Stimulated activated CD8-positive, alpha-beta memory T cell treated with anti-CD3 and anti-CD28 coated beads, Interleukin-4, amount 100 ng/mL, for 1 hour (primary cell): ENCODE measurements at places on chromosomes 1 and 21.

DNA sequence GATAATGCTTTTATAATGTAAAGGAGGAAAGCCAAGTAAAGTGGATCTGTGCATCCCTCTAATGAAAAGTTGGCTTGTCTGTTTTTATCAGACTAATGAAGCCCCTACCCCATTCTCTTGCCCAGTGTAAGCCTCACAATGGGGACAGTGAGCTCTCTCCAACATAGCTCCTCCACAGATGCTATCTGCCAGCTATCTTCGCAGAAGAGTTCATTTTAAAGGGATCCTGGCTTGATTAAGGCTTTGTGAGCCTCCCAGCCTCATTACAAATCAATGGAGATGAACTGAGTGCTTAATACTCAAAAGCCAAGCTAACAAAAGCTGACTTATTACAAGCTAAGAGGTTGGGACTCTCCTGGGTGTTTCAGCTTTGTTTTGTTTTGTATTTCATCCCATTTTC is 514.7 kb downstream of the NUF2 start:
- DNase-seq = no peak

GRCh38 chr21:46156678-46157077 is 1.3 kb upstream of the FTCD start:
- no peak for DNase-seq

- no peak for DNase-seq
These were observed 5.1 kb downstream of the IFFO2 start for GRCh38 chr1:18951416-18951815.

DNA sequence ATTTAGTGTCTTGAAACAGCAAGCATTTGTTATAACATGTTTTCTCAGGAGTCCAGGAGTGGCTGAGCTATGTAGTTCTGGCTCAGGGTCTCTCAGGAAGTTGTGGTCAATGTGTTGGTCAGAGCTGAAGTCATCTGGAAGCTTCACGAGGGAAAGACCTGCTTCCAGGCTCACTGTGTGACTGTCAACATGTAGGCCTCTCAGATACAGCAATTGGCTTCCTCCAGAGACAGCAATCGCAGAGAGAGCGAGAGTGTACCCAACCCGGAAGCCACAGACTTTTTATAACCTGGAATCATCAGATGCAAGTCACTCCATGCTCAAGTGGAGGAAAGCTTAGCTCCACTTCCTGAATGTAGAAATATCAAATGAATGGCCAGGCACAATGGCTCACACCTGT is 40.9 kb downstream of the TNFRSF9 start:
- no peak for DNase-seq

GRCh38 chr1:97553971-97554370 is 366.9 kb downstream of the DPYD start:
- no peak for DNase-seq

DNA sequence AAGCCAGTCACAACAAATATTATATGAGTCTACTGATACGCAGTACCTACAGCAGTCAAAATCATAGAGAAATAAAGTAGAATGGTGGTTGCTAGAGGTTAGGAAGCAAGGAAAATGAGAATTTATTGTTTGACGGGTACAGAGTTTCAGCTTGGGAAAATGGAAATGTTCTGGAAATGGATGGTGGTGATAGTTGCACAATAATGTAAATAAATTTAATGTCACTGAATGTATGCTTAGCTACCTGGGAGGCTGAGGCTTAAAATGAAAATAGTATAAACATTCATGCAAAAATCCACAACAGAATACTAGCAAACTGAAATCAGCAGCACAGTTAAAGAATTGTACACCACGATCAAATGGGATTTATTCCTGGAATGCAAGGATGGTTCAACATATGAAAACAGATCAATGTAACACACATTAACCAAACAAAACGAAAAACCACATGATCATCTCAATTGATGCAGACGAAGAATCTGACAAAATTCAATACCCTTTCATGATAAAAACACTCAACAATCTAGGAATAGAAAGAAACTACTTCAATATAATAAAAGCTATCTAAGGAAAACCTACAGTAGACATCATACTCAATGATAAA is 10.7 kb downstream of the TUT4 start:
- DNase-seq = no peak

DNA sequence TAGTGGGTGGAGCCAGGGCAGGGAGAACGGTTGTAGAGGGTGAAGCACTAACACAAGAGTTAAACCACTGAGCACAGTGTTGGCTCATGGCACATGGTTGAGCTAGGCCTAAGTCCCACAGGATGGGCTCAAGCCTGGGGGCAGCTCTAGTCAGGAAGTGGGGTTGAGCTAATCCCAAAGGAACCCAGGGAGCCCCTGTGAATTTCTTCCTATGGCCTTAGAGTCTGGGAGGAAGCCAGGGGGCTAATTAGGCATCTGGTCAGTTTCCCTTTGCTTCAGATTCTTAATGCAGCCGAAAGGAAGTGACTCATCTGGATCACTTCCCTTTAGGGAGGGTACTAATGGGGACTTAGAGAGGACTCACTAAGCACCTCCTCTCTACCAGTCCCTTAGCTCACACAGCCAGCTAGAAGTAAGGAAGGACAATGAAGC is 10.1 kb downstream of the CFAP45 start:
- no peak for DNase-seq

GRCh38 chr1:30274976-30275621 is 448.3 kb downstream of the MATN1 start:
- DNase-seq = no peak

DNA sequence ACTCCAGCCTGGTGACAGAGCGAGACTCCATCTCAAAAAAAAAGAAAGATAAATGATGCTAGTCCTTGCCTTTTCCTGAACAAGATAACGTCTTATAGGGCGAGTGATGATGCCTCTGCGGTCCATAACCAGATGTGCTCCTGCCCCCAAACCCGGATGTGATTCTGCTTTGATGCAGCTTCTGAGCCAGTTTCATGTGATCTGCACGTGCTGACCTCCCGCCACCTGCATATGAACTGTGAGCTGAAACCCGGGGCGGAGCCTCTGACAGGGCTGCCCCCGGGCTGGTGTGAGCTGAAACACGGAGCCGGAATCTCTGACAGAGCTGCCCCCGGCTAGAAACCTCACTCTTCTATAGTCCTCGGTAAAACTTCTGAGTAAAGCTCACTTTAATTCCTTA is 1.3 kb downstream of the KRTAP12-4 start:
- DNase-seq = no peak

- no peak for DNase-seq
These were observed 106.3 kb upstream of the DMRTA2 start for GRCh38 chr1:50529510-50529909.

DNA sequence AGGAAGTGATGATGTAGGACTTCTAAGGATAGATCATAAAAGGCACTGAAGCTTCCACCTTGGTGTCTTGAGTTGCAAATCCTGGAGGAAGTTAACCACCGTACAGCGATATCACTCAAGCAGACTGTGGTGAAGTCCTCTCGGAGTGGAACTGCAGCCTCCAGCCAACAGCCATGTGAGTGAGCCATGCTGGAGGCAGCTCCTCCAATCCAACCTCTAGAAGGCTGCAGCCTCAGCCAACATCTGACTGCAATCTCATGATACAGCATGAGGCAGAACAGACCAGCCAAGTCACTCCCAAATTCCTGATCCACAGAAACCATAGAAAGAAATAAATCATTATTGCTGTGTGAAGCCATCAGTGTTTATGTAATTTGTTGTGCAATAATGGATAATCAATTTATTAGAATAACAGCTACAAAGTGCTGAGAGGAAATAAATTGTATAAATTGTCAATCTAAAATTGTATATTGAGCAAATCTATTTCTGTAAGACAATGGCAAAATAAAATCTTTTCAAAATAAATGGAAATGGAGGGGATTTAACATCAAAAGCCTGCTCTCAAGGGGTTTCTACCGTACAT is 65.0 kb downstream of the PRSS38 start:
- DNase-seq = no peak

GRCh38 chr1:162973381-162973795 is 95.8 kb upstream of the RGS4 start:
- DNase-seq = no peak
